G401 (cell line): ENCODE measurements at places on chromosomes 13 and 19. TPM values are rescaled to one million over a fixed set of nuclear protein-coding genes. Genes with fewer than 3 reads are reported as not detected.
A peak's percentile ranks its signal among the peaks of the same experiment; 100 is the strongest.

DNA sequence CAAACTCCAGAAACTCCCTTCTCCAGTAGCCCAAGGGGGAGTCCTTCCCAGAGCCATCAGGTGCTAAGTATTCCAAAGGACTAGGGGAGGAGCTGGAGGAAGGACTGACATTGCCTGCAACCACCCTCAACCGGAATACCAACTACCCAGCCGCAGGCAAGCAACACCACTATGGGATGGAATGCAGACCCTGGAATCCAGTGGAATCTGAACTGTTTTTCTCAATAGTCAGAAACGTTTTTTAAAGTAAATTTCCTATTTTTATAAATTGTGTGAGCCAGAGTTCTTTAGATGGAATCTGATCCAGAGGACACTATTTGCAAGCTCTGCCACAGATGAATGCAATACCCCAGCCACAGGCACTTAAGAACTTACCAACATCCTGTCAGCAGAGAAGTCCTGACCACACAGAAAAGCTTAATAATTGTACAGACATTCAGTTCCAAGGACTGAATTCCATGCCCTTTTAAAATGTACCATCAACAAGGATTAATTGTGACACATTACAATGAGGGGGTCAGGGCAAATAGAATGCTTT lies 92.1 kb downstream of the USP12 start:
- no peak for DNase-seq

GRCh38 chr13:84315527-84315926 lies 433.3 kb upstream of the SLITRK1 start:
- no peak for DNase-seq

DNA sequence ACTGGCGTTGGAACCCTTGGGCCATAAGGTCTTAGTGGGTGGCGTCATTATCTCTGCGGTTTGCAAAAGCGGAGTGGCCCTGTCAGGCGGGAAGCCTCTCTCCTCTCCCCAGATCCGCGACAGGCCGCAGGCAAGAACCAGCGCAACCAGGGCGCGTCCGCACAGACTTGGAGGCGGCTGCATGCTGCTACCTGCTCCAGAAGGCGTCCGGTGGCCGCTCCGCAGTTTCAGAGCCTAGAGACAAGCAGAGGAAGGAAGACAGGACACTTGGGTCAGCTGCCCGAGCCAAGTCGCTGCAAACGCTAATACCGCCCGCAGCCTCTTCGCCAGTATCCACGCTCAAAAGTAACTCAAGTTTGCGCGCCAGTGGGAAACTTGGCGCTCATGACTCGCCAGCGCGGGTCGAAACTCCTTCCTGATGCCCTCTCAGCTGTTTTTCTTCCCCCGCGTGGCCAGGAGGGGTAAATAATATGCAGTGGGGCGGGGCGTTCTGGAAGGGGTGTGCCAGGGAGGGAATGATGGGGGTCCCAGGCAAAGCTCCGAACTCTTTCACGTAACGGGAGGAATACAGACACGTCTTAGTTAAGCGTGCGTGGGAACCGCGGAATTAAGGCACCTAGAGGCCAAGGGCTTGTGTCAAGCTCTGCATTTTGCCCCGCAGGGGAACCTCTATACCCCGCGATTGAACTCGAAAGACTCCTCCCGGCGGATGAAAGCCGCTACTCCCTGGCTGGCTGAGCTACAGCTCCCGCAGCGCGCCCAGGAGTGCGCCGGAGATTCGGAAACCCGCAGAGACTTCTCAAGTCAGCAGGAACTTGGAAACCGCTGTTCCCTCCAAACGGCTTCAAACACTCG lies at the start of gene EDNRB:
EDNRB (minus strand) TSS at position 441 of the 855 bp plus-strand sequence; CDS start at position 183, 258 bp downstream.
- no peak for DNase-seq

DNA sequence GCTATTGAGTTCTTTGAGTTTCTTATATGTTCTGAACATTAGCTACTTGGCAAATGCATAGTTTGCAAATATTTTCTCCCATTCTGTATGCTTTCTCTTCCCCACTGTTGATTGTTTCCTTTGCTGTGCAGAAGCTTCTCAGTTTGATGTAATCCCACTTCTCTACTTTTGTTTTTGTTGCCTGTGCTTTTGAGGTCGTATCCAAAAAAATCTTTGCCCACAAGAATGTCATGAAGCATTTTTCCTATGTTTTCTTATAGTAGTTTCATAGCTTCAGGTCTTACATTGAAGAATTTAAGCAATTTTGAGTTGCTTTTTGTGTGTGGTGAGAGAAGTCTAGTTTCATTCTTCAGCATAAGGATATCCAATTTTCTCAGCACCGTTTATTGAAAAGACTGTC lies 536.7 kb upstream of the ARGLU1 start:
- no peak for DNase-seq

- no peak for DNase-seq
Observed at GRCh38 chr13:29561918-29562317, 33.6 kb downstream of the SLC7A1 start.

- peak; percentile 79 for DNase-seq
Observed at GRCh38 chr19:50046649-50047503, 21.1 kb downstream of the ZNF473 start.

DNA sequence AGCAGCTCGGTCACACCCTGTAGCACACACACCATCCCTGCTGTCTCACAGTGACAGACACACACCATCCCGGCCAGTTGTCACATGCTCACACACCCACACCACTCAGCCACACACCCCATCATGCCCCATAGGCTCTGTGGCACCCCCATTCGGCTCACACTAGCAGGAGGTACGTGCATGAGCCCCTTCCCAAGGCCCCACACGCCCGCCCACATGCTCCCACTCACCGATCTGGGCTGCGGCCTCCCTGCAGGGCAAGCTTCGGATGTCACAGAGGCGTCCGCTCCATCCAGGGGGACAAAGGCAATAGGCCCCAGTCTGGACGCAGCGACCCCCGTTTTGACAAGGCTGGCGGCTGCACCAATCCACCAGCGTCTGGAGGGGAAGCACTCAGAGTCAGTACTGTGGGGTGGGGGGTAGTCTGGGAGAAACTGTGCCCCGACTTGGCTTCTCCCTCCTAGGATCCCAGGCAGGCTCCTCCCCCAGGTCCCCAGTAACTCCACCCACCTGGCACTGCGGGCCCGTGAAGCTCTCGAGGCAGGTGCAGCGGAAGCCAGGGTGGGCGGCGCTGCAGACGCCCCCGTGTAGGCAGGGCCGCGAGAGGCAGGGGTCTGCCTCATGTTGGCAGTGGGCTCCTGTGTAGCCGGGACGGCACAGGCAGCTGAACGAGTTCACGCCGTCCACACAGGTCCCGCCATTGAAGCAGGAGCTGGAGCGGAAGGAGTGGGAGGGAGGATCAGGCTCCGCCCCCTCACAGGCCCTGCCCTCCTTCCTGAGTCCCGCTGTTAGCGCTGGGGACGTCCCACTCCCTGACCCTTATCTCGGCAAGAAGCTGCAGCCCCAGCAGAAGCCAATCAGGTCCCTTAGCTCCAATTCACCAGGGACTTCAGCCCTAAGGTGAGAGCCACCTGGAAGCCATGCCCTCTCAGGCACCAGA lies 20.1 kb downstream of the NOTCH3 start:
- DNase-seq: no peak

DNA sequence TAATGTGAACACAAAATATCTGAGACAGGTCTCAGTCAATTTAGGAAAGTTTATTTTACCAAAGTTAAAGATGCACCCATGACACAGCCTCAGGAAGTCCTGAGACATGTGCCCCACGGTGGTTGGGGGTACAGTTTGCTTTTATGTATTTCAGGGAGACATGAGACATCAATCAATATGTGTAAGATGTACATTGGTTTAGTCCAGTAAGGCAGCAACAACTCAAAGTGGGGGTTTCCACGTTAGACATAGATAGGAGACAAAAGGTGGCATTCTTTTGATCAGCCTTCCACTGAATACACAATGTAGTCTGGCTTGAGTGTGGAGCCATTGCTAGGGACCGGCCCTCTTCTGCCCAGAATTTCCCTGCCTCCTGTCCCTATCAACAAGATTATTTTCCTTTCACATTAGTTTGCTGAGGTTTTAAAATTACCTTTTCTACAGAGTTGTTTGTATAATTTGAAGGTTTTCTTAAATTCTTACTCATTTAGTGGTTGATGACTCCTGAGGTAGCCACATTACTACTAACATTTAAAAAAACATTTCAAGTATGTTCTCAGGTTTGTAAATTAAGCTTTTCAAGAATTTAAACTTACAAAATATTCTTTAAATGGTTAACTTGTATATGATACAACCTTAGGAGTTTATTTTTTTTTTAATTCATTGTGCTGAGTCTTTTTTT lies 33.2 kb downstream of the RNASEH2B start:
- DNase-seq: no peak

- no peak for DNase-seq
Observed at GRCh38 chr19:2207008-2207407, 29.1 kb downstream of the PLEKHJ1 start.

DNA sequence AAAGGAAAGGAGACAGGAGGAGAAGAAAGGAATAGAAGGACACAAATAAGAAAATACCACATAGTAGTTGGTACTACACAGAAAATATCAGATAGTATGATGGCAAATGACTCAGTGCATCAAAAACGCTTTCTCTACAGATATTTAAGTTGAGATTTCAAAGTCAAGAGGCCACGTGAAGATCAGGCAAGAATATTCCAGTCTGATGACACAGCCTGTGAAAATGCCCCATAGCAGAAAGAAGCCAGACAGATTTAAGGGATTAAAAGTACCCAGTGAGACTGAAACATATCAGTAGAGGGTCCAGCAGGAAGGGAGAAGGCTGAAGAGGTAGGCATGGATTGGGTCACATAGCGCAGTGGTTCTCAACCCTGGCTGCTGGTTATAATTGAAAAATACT lies 113.7 kb downstream of the VWA8 start:
- DNase-seq: no peak

DNA sequence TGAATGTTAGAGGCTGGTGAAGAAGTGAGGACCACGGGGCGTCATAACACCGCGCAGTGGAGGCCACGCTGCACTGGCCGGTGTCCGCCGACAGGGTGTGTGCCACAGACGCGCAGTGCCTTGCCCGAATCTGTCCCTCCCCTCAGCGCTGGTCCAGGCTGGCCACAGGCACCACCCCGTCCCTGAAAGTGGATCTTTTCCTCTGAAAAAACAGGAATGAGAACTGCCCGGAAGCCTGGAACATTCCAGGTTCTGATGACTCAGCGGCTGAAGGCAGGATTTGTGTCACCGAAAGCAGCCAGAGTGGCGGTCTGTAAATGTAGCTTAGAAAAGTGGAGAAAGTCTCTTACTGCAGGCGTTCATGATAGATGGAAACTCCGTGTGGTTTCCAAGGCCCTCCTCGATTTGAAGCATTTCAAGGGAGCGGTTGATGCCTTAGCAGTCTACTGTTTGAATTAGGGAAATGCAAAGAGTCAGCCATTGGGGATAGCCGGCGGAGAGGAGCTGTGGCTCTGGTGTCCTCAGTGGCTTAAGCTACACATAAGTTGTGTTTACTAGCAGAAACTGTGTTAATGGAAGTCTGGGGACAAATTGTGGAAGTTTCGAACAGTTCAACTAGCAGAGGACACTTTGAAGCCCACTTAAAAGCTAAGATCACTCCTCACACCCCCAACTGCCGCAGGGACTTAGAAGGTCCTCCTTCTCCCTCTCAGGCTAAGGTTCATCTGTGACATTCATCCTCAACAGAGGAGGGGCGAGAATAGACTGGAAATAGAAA lies 70.8 kb downstream of the NUFIP1 start:
- DNase-seq: peak; percentile 89

GRCh38 chr13:66532146-66532545 lies 698.0 kb downstream of the PCDH9 start:
- DNase-seq: no peak

DNA sequence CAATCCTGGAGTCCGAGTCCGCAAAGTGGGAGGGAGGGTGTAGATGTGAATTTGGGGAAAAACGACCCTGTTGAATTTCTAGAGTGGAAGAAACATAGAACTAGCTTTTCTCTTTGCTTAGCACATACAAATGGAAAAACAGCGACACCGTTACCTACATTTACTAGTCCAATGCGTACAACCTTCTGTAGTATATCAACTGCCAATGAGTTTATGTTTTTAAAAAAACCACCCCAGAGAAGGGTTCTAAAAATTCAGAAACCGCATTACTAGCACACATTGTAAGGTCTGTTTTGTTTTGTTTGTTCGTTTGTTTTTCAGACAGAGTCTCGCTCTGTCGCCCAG lies 332 bp upstream of the SUPT20H start:
- DNase-seq: no peak

GRCh38 chr13:21672796-21673538 lies 2.1 kb downstream of the FGF9 start:
- DNase-seq: peak; percentile 46

DNA sequence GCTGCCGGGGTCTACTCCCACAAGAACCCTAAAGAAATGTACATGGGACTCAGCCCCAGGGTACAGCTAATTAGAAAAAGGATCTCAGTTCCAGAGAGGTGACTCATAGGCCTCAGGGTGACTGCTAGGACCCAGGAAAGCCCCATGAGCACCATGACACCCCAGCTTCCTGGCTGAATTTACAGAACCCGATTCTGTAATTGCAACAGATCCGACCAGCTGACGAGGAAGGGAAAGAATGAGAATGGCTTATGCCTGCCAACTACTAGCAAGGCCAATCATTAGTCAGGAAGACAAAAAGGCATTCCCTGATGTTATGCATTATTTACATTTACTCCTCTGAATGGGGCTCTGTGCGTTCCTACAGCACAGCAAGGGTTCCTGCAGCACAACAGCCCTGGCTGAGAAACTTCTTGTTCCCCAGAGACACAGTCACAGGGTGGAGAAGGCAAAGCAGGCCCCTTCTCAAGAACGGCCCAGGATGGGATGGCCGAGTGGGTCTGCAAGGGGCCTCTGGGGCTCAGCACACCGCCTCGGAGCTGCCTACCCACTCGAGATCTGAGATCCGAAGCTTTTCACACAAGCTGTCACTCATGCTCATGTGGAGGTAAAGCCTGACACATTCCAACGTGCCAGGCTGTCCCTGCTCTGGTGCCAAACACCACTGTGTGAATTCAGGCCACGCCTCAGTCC lies 27.2 kb downstream of the PBX4 start:
- no peak for DNase-seq

Gene LHFPL6
- not detected in 2 replicates for total RNA-seq

Gene YJEFN3
- 0.37 TPM in 2 replicates for total RNA-seq

Gene ZNF44
- total RNA-seq: 3.5 and 9.3 TPM in 2 replicates

Gene CACNG7
- total RNA-seq: 6.9 and 11.0 TPM in 2 replicates

Gene LPAR2
- total RNA-seq: 5.6 and 6.3 TPM in 2 replicates

Gene AMER2
- total RNA-seq: not detected in 2 replicates

Gene SLC25A41
- total RNA-seq: 1.3 TPM in 1 of 2 replicates, not detected in the other
